ENCODE measurements at places on chromosomes 5 and 9. TPM values are rescaled to one million over a fixed set of nuclear protein-coding genes. Genes with fewer than 3 reads are reported as not detected.

The PCDHGA5 gene
- total RNA-seq = 2.9 TPM

The EMB gene
- total RNA-seq = 40.0 TPM

The PLPP7 gene
- total RNA-seq = 4.4 TPM

DNA sequence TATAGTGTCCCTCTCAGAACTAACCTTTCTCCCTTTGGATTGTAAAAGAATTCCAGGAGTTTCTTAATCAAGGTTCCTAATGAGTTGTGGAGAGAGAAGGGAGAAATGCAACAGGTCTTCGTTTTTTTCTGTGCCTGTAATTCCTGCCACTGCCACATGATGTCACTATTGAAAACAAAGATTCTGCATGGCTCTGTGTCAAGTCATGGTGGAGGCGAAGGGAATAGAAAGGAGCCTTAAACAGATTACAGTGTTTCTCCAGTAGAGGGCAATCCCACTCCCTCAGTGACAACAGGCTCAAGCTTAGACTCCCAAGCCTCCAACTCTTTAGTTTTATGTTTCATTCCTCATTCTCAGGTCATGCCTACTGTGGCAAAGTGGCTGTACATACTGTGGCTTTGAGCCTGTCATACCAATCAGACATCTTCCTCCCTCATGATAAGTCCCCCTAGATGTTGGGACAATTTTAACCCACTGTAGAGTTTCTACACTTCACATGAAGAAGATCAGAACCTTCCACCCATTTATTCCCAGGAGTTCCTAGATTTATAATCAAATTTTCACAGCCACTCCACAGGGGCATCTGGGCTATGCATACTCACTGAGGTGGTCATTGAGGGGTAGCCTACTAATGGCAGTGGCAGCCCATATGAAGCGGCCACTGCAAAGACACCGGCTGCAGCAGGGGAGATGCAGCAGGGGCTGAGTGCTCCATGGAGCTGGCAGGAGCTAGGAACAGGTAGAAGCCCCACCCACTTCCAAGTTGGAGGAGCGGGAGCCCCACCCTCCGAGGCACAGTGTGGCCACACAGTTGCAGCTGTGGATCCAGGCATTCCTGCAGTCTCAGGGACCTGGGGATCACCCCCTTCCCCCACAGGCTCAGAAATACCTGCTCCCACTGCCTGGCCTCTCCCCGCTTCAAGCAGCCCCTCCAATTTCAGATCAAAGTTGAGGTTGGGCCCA lies 97.4 kb upstream of the TRIM32 start:
- H3K4me1 ChIP-seq = no peaks in the 10 kb centered on the region
- no peak overlapping the region for H3K4me3 ChIP-seq
- H3K27ac ChIP-seq = no peak overlapping the region
- no peaks in the 10 kb centered on the region for H3K36me3 ChIP-seq
- no peaks in the 10 kb centered on the region for H3K27me3 ChIP-seq

DNA sequence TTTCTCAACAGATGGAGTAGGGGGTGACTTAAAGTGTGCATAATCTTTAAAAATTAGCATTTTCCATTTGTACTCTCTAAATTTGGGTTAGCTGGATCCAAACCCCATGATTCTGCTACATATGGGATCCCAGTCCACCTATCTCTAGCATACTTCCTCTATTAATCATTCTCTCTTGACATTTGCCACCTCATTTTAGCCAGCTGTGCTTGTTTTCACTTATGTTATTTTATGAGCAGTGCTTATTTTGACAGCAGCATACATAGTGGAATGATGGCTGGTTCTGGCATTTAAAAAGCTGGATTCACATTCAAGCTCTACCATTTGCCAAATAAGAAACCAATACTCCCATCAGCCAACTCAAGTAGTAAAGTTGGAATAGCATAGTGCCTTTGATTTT lies 22.5 kb upstream of the SNX18 start:
- no peak overlapping the region for H3K27ac ChIP-seq
- no peaks in the 10 kb centered on the region for H3K27me3 ChIP-seq

DNA sequence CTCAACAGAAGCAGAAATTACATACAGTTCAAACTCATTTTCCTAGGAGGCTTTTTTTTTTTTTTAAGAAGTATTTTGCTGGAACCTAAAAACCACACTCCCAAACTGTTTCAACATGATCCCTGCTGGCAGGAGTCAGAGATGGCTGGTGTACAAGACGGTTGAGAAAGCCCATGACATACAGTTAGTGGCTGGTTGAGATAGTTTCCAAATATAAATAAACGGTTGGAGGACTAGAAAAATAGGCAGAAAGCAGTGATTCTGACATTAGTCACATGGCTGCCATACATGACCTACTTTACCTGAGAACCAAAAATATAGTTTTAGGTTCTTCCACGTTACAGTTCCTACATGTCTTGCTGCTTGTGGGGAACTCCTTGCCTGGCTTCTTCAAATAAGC lies 31.7 kb upstream of the BASP1 start:
- peaks cover 7% of the 10 kb centered on the region for H3K4me1 ChIP-seq
- H3K27me3 ChIP-seq = no peaks in the 10 kb centered on the region
- H3K27ac ChIP-seq = no peak overlapping the region
- H3K4me3 ChIP-seq = no peak overlapping the region

- peaks cover 44% of the 10 kb centered on the region for H3K4me1 ChIP-seq
- H3K27me3 ChIP-seq = no peaks in the 10 kb centered on the region
- peak; percentile 68 for DNase-seq
- peak overlapping the region; percentile 6 for H3K4me3 ChIP-seq
- H3K27ac ChIP-seq = peak overlapping the region; percentile 76
- no peaks in the 10 kb centered on the region for H3K36me3 ChIP-seq
These were observed 4.1 kb upstream of the ADGRV1 start for GRCh38 chr5:90554358-90555006.

DNA sequence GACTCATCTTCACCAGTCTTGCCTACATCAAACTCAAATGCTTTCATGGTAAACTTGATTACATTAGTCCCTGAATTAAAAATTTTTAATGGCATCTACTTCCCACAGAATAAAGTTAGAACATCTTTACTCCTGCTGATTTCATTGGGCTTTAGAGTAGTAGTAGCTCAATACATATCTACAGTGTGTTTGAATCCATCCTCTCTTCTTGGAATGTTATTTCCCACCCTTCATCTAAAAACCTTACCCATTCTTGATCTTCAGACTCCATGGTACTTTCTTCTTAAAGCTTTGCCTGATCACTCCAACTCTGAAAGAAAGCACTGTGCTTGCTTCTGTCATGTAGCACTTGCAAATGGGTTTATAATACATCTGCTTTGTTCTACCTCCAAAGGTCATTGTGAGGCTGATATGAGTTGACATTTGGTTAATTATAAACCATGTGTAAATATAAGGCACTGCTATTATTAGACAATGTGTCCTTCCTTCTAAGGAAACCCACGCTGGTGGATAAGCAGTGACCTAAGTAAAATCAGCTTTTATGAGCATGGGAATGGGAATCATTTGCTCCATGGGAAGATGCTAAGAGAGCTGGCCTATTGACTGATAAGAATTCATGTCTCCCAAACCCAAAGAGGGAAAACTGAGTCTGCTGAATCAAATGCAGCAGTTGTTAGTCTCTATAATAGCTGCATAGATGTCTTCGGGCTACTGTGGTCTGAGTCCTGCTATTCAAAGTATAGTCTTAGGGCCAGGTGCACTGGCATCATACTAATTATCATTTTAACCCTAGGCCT lies 7.5 kb upstream of the PRLR start:
- no peak overlapping the region for H3K27ac ChIP-seq
- H3K4me3 ChIP-seq = no peak overlapping the region
- H3K36me3 ChIP-seq = no peaks in the 10 kb centered on the region
- H3K4me1 ChIP-seq = no peaks in the 10 kb centered on the region
- no peaks in the 10 kb centered on the region for H3K27me3 ChIP-seq
- no peak for DNase-seq

GRCh38 chr9:133355881-133356357 lies 368 bp downstream of the SURF1 start:
- H3K36me3 ChIP-seq = peaks cover 15% of the 10 kb centered on the region
- H3K27ac ChIP-seq = no peak overlapping the region
- H3K27me3 ChIP-seq = no peaks in the 10 kb centered on the region

GRCh38 chr9:27653957-27654356 lies 80.7 kb upstream of the C9orf72 start:
- H3K4me3 ChIP-seq = no peak overlapping the region
- DNase-seq = no peak
- H3K4me1 ChIP-seq = no peaks in the 10 kb centered on the region
